LHCN-M2 (cell line): ENCODE measurements at places on chromosomes 2 and 18. TPM values are rescaled to one million over a fixed set of nuclear protein-coding genes. Genes with fewer than 3 reads are reported as not detected.

GRCh38 chr2:13056259-13056843 is 339.6 kb downstream of the TRIB2 start:
- peak; percentile 9 for DNase-seq

The DIPK1C gene
- not detected in 2 replicates for total RNA-seq

The HOXD12 gene
- total RNA-seq, result not detected in 2 replicates

The SRD5A2 gene
- not detected in 2 replicates for total RNA-seq

- no peak for DNase-seq
Measured at GRCh38 chr2:199325881-199326280, 131.9 kb downstream of the SATB2 start.

- no peak for DNase-seq
Measured at GRCh38 chr2:141610564-141611175, 520.1 kb downstream of the LRP1B start.

- DNase-seq, result no peak
Measured at GRCh38 chr2:11123856-11124759, 31.2 kb upstream of the SLC66A3 start.
